ENCODE measurements at places on chromosomes 3 and 15.

DNA sequence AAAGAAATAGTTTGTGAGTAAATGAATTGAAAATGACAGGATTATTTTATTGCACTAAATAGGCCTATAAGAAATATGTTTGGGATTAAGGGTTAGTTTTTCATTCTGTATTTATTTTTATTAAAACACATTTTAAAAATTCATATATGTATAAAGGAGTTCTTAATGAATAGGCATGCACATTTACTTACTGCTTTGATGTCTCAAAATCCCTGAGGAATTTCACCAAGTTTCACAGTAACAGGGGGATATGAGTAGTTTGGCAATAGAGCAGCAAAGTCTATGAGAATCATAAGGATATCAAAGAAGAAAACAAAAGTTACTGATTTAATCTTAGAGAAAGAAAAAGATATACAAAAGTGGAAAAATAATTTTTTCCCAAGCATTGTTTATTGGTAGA lies 411.7 kb downstream of the NAALADL2 start:
- DNase-seq, result no peak

GRCh38 chr3:144380849-144381248 lies 409.2 kb downstream of the DIPK2A start:
- DNase-seq, result no peak

- DNase-seq, result peak; percentile 97
Observed at GRCh38 chr3:38004415-38005075, 14.0 kb downstream of the VILL start.

GRCh38 chr3:189235214-189235613 lies 63.4 kb downstream of the TPRG1 start:
- no peak for DNase-seq

DNA sequence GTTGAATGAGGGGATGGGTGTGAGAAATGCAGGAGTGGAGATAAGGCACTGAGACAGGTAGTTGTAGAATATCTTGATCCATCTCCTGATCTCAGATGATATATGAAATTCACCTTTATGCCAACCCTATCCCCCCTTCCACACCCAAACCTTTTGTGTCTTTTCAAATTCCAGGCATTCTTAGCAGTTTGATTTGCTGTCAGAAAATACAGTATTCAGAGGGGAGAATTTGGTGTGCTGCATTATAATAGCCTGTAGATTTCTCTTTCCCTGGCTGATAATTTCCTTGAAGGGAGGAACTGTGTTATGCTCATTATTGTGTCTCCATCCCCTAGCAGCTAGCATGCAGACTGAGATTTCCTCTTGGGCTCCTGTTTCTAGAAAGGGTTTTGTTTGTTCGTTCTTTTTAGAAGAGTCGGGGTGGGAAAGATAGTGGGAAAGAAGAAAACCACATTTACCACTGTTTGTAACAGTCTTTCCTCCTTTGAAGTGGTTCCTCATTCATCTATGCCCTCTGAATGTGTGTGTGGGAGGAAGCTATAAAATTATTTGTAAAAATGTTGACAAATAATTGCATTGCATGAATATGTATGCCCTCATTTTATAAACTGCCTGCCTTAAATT lies 373.4 kb downstream of the DIPK2A start:
- DNase-seq, result no peak

- no peak for DNase-seq
Observed at GRCh38 chr15:35019404-35020327, 31.6 kb upstream of the ZNF770 start.

GRCh38 chr3:99873269-99874102 lies 55.8 kb downstream of the CMSS1 start:
- DNase-seq, result no peak

GRCh38 chr15:81888748-81889484 lies 156.9 kb downstream of the MEX3B start:
- no peak for DNase-seq

DNA sequence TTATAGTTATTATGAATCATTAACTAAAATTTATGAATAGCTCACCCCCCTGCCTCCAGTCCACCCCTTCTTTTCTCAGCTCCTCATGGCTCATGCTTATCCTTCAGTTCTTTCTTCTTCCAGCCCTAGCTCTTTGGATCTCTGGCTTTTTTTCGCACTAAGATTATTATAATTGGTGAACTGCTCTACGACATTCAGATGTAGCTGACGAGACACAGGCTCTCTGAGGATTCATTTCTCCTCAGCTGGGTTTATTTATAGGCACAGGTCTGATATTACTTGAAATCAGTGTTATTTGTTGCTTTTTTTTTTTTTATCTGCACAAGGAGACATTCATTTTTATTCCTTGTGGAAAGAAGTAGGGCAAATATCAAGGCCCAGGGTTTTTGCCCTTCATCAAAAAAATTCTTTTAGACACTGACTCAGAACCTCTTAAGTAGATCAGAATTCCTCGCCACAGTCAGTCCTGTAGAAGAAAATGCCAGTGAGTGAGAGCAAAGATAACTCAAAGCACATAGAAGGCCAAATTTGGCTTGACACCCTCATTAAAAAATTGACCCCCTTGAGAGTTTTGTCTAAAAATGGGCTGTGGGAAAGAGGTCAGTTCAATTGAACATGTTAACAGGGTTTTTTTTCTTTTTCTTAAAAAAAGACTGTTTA lies 106.6 kb downstream of the MYH15 start:
- DNase-seq, result no peak

Data from HuH-7 (cell line).